ENCODE measurements at places on chromosomes 16 and 17. TPM values are rescaled to one million over a fixed set of nuclear protein-coding genes. Genes with fewer than 3 reads are reported as not detected.

HS3ST2 gene
- total RNA-seq: not detected

GRCh38 chr17:36728030-36728991 is 126.9 kb downstream of the MRM1 start:
- H3K27me3 ChIP-seq: peaks cover 26% of the 10 kb centered on the region
- DNase-seq: no peak
- H3K27ac ChIP-seq: no peak overlapping the region
- H3K4me3 ChIP-seq: no peak overlapping the region
- no peaks in the 10 kb centered on the region for H3K36me3 ChIP-seq

GRCh38 chr16:6913566-6913965 is 419.1 kb upstream of the RBFOX1 start:
- H3K4me1 ChIP-seq: no peaks in the 10 kb centered on the region
- no peaks in the 10 kb centered on the region for H3K36me3 ChIP-seq
- H3K4me3 ChIP-seq: no peak overlapping the region
- no peak for DNase-seq
- H3K27me3 ChIP-seq: no peaks in the 10 kb centered on the region

GRCh38 chr17:47295874-47296255 is 27.9 kb upstream of the EFCAB13 start:
- peaks cover 7% of the 10 kb centered on the region for H3K27me3 ChIP-seq
- H3K4me3 ChIP-seq: no peak overlapping the region
- H3K36me3 ChIP-seq: no peaks in the 10 kb centered on the region
- DNase-seq: no peak
- no peak overlapping the region for H3K27ac ChIP-seq
- no peaks in the 10 kb centered on the region for H3K4me1 ChIP-seq

DNA sequence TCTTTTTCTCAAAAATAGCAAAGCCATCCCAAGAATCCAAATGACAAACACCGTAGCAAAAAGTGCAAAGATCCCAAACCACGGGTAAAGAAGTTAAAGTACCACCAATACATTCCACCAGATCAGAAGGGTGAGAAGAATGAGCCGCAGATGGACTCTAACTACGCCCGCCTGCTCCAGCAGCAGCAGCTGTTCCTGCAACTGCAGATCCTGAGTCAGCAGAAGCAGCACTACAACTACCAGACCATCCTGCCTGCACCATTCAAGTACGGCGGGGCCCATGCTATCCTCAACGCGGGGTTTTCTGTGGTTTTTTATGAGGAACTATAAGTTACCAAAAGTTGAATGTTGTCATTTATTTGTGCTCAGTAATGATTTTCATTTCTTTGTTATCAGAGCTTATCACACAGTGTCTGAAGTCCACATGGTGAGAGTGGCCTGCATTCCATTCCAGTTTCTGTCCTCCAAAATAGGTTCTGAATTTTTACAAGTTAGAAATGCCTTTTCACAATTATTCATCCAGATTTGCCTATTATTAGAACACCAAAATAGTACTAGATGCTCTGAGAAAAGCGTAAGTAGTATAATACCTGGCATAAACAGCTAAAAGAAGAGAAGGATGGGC is 169.2 kb downstream of the MRTFB start:
- DNase-seq: no peak
- no peak overlapping the region for H3K4me3 ChIP-seq
- peaks cover 7% of the 10 kb centered on the region for H3K36me3 ChIP-seq
- H3K27ac ChIP-seq: no peak overlapping the region

- no peaks in the 10 kb centered on the region for H3K27me3 ChIP-seq
- H3K36me3 ChIP-seq: no peaks in the 10 kb centered on the region
- H3K4me1 ChIP-seq: peaks cover 20% of the 10 kb centered on the region
- H3K27ac ChIP-seq: no peak overlapping the region
- H3K4me3 ChIP-seq: no peak overlapping the region
- no peak for DNase-seq
Measured at GRCh38 chr16:85650135-85650843, 37.2 kb downstream of the GSE1 start.

- no peak for DNase-seq
- no peak overlapping the region for H3K4me3 ChIP-seq
- H3K36me3 ChIP-seq: no peaks in the 10 kb centered on the region
- H3K27me3 ChIP-seq: peaks cover 9% of the 10 kb centered on the region
Measured at GRCh38 chr16:82888591-82889001, 261.8 kb downstream of the CDH13 start.

- H3K4me3 ChIP-seq: no peak overlapping the region
- no peaks in the 10 kb centered on the region for H3K27me3 ChIP-seq
- H3K4me1 ChIP-seq: peaks cover 33% of the 10 kb centered on the region
- no peaks in the 10 kb centered on the region for H3K36me3 ChIP-seq
Measured at GRCh38 chr17:10018461-10018891, 113.4 kb upstream of the RCVRN start.

KRTAP17-1 gene
- total RNA-seq: not detected

GRCh38 chr17:37744961-37745800 is at the start of gene HNF1B:
Gene HNF1B (minus strand): TSS chr17:37745059. CDS start chr17:37744884, 175 bp downstream.
- H3K27me3 ChIP-seq: peaks cover 42% of the 10 kb centered on the region
- no peaks in the 10 kb centered on the region for H3K36me3 ChIP-seq
- DNase-seq: no peak
- H3K27ac ChIP-seq: no peak within 1 kb of the TSS

DNA sequence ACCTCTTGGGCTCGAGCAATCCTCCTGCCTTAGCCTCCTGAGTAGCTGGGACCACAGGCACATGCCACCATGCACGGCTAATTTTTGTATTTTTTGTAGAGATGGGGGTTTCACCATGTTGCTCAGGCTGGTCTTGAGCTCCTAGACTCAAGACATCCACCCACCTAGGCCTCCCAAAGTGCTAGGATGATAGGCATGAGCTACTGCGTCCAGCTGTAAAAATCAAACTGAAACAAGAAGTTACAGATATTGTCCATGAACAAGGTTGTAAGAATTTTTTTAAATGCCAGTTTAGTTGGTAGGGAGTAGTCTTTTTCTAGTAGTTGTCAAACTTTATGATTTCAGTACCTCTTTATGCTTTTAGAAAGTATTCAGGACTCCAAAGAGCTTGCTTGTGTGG is 424.4 kb upstream of the PMFBP1 start:
- peaks cover 4% of the 10 kb centered on the region for H3K36me3 ChIP-seq
- H3K4me1 ChIP-seq: no peaks in the 10 kb centered on the region

DNA sequence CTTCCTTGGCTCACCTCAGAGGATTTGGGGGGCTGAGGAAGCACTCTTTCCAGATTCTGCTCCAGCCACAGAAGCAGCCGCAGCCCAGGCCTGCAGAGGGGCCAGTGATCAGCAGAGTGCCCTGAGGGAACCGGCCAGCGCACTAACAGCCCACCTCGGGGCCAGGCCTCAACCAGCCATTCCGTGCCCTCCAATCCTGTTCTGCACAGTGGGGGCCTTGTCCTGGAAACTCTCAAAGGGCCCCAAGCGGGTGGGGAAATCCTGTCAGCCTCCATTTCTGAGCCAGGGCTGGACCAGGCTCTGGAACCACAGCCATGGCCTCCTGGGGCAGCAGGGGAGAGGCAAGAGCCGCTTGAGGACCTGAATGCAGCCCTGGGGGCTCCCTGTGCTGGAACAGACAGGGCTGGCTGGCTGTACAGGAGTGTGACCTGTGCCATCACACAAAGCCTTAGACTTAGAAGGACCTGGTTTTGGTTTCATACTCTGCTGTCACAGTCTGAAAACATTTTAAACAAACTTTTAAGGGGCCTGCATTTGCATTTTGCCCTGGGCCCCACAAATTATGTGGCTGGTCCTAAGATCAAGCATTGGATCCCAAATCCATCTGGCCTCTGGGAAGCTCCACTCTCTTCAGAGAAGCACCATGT is 10.0 kb downstream of the CNGB1 start:
- no peaks in the 10 kb centered on the region for H3K27me3 ChIP-seq
- H3K4me1 ChIP-seq: no peaks in the 10 kb centered on the region
- H3K4me3 ChIP-seq: no peak overlapping the region

GRCh38 chr16:56932721-56933619 is 1.0 kb downstream of the HERPUD1 start:
- peaks cover 55% of the 10 kb centered on the region for H3K4me1 ChIP-seq
- peak; percentile 77 for DNase-seq
- peak overlapping the region; percentile 95 for H3K4me3 ChIP-seq
- H3K36me3 ChIP-seq: peaks cover 42% of the 10 kb centered on the region
- peak overlapping the region; percentile 98 for H3K27ac ChIP-seq

DNA sequence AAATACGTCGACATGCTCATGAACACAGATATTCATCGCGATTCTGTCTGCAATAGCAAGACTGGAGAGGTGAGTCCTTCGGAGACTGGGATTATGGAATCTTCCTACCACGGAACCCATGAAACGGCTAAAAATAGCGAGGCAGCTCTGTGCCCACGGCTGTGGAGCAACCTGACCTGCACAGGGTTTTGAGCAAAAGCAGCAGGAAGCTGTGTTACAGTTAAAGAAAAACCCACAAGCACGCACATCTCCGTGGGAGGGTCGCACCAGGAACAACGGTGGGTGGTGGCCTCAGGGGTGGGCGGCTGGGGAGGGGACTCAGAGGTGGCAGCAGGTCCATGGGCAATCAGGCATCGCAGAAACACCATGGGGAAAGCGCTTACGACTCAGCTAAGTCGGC is 24.8 kb downstream of the SLC38A10 start:
- H3K36me3 ChIP-seq: peaks cover 6% of the 10 kb centered on the region
- peaks cover 6% of the 10 kb centered on the region for H3K4me1 ChIP-seq
- H3K27me3 ChIP-seq: no peaks in the 10 kb centered on the region
- no peak overlapping the region for H3K4me3 ChIP-seq
- DNase-seq: no peak
- no peak overlapping the region for H3K27ac ChIP-seq

DNA sequence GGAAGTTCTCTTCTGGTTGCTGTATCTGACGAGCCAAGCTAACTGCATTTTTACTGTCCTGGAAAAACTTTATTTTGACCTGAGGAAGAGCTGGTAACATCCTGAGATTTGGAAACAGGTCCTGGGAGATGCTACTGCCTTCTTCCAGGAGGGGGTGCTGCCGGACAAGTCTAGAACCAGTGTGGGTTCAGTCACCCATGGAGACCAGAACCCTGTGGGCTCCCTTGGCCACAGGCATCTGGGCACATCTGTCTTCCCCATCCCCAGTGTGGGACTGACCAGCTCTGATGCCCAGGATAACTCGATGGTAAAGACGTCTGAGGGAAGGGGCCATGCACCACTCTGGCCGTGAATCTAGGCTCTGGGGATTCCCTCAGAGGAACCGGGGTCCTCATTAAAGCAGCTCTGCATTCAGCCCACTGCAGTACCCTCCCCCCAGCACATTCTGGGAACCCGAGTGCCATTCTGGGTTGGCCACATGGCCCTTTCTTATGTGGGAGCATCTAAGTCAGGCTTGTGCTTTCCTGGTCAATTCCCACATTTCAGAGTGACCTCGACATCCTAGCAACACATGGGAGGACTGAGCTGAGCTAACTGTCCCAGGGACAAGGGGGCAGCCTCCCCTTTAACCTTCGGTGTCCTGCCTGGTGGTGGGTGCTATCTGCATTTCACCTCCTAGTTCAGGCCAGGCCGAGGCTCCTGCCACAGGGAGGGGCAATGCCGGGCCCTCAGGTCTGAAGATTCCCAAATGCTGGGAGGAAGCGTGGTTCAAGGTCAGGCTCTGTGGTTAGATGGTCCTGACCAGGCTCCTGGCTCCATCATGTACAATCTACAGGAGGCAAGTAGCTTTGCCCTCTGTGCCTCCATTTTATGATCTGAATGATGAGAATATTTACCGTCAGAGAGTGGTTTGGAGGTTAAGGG is 6.4 kb downstream of the C16orf86 start:
- H3K27ac ChIP-seq: no peak overlapping the region
- H3K36me3 ChIP-seq: no peaks in the 10 kb centered on the region
- no peaks in the 10 kb centered on the region for H3K27me3 ChIP-seq
- H3K4me3 ChIP-seq: no peak overlapping the region
- no peak for DNase-seq

DNA sequence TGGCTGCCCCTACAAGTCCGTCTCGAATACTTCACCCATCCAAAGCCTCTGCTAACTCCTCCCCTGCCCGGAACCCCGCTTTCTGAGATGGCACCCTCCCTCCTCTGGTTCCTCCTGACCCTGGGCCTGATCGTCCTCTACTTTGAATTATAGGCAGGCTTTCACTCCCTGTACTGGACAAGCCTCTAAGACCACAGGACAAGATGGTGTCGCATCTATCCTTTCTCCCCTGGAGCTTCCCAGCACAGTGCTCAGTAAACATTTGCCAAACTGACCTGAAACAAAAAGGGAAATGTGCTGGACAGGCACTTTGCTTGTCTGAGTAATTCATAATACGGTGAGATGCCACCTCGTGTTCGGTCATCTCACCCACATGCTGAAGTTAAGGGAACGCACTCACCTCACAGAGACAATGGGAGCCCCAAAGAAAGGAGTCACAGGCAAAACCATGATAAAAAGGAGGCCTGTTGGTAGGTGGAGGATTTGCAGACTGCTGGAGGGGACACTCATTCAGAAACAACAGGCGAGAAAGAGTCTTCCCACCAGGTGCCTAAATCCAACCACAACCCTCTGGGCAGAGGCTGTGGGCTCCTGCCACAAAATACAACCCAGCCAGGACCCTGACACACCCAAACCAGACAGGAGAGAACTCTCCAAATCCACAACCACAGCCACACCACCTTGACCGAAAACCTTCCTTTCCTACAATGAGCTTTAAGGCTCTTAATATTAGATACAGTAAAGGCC is 28.2 kb downstream of the SNN start:
- H3K27me3 ChIP-seq: no peaks in the 10 kb centered on the region
- H3K36me3 ChIP-seq: peaks cover 29% of the 10 kb centered on the region
- H3K27ac ChIP-seq: no peak overlapping the region
- peak overlapping the region; percentile 6 for H3K4me3 ChIP-seq
- no peak for DNase-seq

- H3K36me3 ChIP-seq: no peaks in the 10 kb centered on the region
- H3K4me1 ChIP-seq: no peaks in the 10 kb centered on the region
- DNase-seq: no peak
- no peak overlapping the region for H3K27ac ChIP-seq
- H3K4me3 ChIP-seq: no peak overlapping the region
Measured at GRCh38 chr16:47806309-47806847, 345.2 kb downstream of the PHKB start.

DNA sequence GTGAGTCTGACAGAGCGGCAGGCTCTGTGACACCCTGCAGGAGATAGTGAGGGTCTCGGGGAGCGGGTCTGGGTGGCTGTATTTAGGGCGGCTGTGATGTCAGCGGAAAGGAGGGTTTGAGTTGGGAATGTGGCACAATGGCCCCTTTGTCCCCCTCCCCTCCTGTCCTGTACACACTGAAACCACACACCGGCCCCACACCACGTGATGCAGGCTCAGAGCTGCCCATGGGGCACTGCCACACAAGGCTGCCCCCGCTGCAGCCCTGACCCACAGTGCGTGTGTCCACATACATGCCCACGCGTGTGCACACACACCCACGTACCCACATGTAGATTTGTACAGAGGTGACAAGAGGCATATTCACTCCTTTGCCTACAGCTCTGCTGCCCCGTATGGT is 15.3 kb downstream of the SGCA start:
- H3K27ac ChIP-seq: no peak overlapping the region
- H3K4me3 ChIP-seq: no peak overlapping the region
- H3K36me3 ChIP-seq: no peaks in the 10 kb centered on the region
- H3K4me1 ChIP-seq: peaks cover 19% of the 10 kb centered on the region
- no peak for DNase-seq

Measured in natural killer cell treated with Interleukin-12 subunit alpha and Interleukin-12 subunit beta and Interleukin-15 and Interleukin-18, amount 100 ng/mL, for 72 hours (primary cell).